Ecto neural progenitor cell (in vitro differentiated cells): ENCODE measurements at places on chromosomes 11 and 22.

DNA sequence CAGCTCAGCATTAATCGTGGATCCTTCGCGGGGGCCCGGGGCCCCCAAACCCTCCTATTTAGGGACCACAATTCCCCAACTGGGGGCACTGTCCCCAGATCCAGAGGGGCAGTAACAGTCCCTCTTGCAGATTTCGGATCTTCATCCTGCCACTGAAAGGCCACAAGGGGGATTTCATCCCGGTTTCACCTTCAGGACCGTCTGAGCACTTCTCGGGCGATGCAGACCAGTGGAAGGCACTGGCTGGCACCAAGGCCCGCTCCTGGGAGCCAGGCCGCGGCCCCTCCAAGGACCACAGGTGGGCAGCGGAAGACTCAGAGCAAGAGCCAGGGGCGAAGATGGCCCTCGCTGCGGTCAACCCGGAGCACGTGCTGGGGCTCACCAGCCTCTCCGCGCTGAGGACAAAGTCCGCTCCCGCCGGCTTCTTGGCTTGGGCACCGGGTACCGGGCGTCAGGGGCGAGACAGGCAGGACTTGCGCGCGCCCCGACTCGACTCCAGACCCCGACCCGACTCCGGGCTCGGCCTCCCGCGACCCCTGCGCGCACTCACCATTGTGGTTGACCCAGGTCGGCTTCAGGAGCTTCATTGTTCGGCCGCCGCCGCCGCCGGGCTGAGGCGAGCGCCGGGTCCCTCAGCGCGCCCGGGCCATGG is 517 bp downstream of the HIRA start:
- peak; percentile 66 for DNase-seq

- DNase-seq, result no peak
These were observed 70.8 kb downstream of the RNF169 start for GRCh38 chr11:74819400-74819799.

DNA sequence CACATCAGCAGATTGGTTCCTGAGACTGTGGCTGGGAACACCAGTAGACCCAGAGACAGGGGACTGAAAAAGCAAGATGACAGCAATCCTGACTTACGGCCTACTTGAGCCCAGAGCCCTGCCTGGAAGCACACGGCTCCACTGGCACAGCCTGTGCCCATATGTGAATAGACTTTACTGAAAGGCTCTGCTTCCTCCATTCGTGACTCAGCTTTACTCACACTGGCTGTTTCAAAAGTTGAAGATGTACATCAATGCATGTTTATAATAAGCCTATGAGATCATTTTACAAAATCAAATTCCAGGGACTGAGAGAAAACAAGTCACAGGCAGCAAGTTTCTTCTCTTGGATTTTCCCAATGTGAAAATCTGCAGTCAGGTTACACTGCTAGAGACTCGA is 134.6 kb upstream of the TEAD1 start:
- DNase-seq, result no peak

- DNase-seq, result no peak
These were observed 60.1 kb downstream of the SOX6 start for GRCh38 chr11:16296273-16296672.

- no peak for DNase-seq
These were observed 548.0 kb downstream of the ETS1 start for GRCh38 chr11:128039140-128040021.

- DNase-seq, result no peak
These were observed 3.1 kb upstream of the COMMD9 start for GRCh38 chr11:36292311-36292722.

DNA sequence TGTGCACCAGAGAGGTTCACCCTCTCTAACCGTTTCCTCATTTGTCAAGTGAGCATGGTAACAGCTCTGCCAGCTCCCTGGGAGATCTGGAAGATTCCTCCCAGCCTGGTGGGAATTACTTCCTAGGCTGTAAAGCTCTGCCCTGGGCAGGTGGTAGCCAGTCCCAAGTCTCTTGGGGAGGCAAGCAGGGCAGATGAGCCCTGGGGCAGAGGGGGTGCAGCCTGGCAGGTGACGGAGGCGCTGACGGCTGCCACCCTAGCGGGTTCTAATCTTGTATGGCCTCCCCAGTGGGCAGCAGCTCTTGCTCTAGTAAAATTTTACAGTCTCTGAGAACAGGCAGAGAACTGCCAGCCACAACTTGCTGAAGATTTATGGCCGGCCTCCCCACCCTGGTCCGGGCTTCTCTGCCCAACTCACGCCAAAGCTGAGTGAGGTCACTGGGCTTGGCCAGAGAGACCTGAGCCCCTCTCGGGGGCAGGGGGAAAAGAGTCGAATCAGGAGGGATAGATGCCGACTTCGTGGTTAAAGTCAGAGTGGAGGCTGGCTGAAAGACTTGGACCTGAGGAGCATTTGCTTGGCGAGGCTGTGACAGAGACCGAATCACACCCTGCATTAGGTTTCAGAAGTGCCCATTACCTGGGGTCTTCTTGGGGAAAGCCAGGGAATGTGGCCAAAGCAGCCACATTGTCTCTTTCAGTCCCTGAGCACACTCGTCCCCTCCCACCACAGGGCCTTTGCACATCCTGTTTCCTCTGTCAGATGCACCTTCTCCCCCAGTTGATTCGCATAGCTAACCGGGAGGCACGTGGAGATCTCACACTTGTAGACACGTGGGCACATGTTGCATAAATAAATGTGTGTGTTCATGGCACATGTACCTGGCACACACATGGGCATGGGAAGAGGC is 188.2 kb downstream of the MN1 start:
- no peak for DNase-seq

- no peak for DNase-seq
These were observed 75.8 kb downstream of the MORC2 start for GRCh38 chr22:30892731-30893221.

DNA sequence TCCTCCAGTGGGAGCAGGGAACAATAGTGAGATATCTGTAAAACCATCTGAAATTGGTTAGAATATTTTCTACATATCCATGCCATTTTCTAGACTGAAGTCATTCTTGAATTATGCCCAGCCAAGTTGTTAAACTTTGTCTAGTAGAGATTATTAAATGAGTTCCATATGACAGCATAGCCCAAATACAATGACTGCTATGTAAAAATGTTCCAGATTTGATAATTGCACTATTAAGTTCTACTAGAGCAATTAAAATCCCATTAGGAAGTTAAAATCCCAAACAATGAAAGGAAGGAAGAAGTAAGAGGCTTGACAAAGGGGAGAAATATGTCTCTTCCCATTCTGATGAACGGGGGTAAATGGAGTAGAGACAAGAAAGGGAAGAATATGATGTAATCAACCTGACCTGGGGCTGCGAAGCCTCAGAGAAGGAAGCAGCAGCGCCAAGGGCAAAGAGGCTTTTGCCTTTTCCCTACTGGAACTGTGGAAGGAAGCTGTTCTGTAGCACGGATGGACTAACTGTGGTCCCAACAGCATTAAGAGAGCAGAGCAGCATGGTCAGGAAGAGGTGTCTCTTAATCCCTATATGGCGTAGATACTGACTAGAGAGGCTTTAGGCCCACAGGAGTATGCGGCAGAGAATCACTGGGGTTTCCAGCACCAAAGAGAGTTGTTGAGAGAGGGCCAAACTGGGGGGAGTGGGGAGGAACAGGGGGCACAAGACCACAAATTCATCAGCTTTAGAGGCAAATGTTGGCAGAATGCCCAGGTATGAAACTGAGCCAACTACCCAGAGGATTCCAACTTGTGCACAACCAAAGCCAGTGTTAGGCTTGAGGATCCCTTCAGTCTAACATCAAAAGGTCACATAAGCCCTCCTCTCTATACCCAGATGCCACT is 26.7 kb downstream of the RRP8 start:
- no peak for DNase-seq

DNA sequence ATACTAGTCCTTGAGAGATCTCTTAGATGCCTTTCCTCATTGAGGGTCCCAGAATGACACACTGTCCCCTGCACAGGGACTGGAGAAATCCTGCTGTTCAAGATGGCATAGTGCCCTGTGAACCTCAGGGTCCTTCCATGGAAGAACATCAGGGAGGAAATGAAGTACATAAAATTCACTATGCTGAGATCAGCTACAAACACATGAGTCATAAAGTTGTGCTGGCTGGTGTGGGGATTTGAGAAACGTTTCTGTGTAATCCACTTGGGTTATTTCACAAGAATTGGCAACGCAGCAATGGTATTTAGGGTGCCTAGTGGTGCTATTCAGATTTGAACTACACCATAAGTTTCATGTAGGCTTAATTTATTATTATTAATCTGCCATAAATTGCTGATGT is 174.4 kb downstream of the MAML2 start:
- no peak for DNase-seq

DNA sequence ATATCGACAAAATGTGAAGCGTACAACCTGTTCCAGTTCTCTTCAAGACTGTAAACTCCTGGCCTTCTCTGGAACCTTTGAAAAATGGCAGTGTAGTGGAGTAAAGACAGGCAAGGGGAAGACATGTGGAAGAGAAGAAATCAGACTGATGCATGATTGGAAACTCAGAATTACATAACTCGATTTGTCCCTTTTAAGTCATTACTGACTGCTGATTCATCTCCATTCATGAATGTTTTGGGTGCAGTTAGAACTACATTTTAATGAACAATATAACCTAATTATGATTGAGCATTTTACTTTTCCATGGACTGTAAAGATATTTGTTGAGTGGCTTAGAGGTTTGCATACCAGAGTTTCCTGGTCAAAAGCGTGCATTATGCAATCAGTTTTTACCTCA is 32.9 kb downstream of the FAT3 start:
- DNase-seq, result no peak

- DNase-seq, result no peak
These were observed 19.6 kb downstream of the RPL3 start for GRCh38 chr22:39299829-39300178.

- DNase-seq, result no peak
These were observed 43.8 kb downstream of the CELF1 start for GRCh38 chr11:47509077-47509536.

DNA sequence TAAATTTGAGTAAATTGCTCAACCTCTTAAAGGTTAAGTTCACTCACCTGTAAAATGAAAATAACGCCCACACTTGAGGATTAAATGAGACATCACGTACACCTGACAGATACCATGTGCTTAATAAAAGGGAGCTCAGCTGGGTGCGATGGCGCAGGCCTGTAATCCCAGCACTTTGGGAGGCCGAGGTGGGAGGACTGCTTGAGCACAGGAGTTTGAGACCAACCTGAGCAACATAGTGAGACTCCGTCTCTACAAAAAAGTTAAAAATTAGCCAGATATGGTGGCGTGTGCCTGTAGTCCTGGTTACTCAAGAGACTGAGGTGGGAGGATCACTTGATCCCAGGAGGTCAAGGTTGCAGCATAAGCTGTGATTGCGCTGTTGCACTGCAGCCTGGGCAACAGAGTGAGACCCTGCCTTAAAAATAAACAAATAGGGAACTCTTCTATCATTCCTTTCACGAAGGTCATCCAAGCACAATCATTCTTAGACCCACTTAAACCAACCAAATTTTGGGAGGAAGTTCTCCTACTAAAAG is 134.1 kb downstream of the BBOX1 start:
- no peak for DNase-seq

DNA sequence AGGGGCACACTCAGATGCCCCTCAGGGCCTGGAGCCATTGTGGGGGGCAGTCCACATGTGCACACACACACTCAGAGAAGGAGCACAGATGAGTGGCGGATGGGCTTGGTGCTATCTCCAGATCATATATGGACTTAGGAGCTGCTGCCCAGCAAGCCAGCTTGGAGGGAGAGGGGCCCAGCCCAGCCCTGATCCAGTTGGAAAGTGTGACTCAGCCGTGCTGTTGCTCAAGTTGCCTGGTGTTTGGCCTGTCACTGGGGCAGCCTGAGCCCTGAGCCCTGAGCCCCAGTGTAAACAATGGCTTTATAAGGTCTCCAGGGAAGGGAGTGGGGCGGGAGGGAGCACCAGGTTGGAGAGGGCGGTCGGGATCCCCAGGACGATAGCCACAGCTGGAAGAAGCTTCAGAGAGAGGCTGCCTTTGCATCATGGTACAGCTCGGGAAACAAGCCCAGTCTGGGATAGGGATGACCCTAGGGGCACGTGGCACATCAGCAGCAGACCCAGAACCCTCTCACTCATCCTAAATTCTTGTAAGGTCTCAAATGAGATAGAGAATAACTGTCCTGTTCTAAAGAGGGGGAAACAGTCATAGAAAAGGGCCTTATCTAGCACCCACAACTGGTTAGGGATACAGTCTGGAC is 4.8 kb downstream of the SELENOM start:
- DNase-seq, result no peak

DNA sequence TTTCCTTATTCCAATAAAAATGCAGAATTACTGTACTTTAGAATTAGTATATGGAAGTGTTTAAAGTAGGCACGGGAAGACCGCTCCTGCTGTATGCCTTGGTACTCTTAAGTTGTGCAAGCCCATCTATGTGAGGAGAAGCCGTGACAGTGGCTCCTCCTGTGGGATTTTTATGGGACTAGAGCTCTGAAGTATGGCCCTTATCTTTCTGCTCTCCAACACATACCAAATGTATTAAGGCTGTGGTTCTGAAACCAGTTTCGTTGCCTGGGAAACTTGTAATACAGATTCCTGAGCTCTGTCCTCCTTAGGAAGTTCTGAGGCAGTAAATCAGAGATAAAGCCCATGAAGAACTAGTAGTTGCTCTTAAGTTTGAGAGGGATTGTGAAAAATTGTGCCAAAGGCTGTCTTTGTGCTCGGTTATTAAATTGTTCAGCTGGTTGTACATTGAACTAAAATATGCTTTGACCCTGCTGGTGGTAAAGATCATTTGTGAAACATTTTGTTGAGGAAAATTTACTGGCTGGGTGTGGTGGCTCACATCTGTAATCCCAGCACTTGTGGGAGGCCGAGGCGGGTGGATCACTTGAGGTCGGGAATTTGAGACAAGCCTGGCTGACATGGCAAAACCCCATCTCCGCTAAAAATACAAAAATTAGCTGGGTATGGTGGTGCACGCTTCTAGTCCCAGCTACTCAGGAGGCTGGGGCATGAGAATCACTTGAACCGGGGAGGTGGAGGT is 29.3 kb downstream of the RTN3 start:
- DNase-seq, result no peak

- no peak for DNase-seq
These were observed 16.4 kb upstream of the MMP7 start for GRCh38 chr11:102546923-102547471.

DNA sequence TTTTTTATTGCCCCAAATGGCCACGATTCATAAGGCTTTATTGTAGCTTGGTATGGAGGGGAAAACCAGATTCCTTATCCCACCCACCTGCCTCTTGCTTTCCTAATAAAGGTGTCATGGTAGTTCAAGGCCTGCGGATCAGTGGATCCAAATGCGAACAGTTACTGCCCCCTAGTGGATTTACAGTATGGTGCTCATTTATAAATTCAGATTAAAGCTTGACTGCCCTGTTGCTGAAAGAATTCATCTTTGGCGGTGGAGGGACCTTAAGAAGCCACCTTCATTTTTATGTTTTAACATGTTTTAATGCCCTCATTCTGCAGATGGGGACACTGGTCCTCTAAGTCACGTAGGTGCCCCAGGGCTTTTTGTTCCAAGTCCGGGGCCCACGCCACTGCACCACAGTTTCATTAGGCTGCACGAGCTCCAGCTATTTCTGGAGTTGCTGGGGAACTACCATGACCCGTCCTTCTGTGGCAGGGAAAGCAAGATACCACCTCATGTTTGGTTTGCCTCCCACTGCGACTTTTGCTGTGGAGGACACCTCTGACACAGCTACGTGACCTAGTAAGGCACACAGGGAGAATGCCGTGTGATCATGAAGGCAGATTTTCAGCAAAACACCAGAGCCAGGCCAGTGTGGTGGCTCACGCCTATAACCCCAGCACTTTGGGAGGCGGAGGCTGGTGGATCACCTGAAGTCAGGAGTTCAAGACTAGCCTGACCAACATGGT is 15.6 kb upstream of the INCENP start:
- peak; percentile 55 for DNase-seq
